ENCODE measurements at places on chromosomes 4 and X.

DNA sequence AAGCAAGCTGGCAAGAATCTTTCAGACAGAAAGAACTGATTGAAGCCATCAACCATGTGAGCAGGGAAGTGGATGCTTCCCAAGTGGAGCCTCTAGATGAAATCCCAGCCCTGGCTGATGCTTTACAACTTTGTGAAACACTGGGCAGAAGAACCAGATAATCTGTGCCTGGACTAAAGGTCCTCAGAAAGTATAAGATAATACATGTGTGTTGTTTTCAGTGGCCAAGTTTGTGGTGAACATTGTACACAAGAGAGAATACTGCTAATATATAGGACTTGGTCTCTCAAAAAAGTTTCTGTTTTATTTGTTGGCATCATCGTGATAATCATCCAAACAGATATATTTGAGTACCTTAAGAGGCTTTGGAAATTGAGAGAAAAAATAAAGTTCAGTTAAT, 1367.8 kb upstream of the IGFBP7 start:
- DNase-seq = no peak

GRCh38 chr4:52915730-52916300, 53.7 kb downstream of the RASL11B start:
- no peak for DNase-seq

DNA sequence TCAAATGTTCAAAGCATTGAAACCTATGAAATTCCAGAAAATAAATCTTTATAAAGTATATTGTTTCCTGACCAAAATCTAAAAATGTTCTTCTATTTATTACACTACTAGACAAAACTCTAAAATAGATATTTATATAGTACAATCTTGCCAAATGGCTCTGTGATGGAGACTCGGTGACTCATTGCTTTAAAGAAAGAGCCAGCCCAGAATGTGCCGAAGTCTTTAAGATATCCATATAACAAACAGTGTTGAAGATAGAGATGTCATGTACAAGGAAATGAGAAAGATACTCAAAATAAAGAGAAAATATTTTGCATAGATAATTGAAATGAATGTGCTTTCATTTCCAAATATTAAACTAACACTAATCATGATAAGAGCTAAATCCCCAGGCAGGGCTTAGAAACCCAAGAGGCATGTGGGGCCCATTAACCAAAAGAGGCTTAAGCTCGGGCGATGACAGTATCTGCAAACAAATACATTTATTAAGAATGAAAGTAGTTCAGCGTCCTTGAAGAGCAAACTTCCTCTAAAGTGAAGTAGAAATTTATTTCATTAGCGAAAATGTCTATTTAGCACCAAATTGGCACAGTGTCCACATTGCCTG, 102.1 kb upstream of the FAM9B start:
- no peak for DNase-seq

DNA sequence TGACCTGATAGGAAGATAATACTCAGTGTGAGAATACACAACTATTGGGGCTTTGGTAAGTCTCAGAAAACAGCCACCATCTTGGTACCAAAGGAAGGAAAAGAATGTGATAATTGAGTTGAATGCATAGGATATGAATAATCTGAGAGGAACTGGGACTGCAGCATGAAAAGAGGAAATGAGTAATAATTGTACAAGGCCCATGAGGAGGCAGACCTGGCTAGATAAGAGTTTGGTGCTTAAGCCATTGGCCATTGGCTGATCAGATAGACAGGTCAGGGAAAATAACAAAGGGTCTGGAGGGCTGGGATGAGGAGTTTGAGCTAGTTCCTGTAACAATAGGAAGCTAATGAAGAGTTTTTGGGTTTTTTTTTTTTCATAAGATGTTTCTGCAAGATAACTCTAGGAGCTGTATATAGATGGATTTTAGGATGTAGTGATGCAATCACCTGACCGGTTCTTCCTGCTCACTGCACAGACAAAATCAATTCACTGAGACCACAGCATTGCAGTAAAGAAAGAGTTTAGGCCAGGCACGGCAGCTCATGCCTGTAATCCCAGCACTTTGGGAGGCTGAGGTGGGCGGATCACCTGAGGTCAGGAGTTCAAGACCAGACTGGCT, 5.3 kb upstream of the TRMT2B start:
- no peak for DNase-seq

GRCh38 chrX:110504947-110505346, 146.3 kb downstream of the RTL9 start:
- DNase-seq = no peak

DNA sequence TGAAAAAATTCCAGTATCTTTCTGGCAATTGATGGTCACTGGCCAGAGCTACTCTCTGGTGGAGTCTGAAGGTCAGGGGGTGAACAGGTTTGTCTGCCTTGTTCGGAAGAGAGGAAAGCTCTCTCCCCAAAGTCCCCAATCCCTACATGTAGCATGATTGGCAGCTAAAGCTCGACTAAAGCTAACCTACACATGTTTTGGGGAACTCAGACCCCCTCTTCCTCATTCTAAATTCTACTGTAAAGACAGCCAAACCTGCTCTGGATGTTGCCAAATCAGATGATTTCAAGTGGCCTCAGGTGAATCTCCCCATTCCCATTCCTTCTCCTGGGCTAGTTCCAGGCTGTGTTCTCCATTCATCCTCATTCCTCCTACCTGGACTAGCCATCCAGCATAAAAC, 84.1 kb downstream of the MSN start:
- no peak for DNase-seq

GRCh38 chrX:65688403-65688871, 21.0 kb downstream of the MSN start:
- DNase-seq = no peak

- DNase-seq = no peak
Measured at GRCh38 chrX:93428497-93428896, 244.9 kb downstream of the NAP1L3 start.

DNA sequence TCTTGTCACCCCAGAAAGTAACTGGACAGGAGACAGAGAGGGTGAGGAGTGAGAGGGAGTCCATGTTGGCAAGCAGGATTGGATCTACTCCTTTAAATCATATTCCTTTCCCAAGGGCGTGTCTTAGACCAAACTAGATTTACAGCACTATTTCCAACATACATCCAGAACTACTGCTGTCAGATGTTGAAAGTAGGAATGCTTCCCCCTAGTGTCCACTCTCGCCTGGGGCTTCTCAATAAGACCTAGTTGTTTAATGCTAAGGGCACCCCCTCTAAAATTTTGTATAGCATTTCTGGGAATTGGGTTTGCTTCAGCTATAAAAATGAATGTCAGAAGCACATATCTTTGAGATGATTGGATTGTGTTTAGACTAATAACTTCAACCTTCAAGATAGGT, 13.3 kb downstream of the OFD1 start:
- no peak for DNase-seq

- DNase-seq = no peak
Measured at GRCh38 chr4:118994030-118994429, 105.4 kb downstream of the SYNPO2 start.

All from stimulated activated CD8-positive, alpha-beta memory T cell treated with anti-CD3 and anti-CD28 coated beads, Interleukin-7, amount 100 ng/mL, for 48 hours (primary cell).